Occipital lobe (tissue), 3 donors: ENCODE measurements at places on chromosomes 7 and 10. TPM values are rescaled to one million over a fixed set of nuclear protein-coding genes. Genes with fewer than 3 reads are reported as not detected.
A peak's percentile ranks its signal among the peaks of the same experiment; 100 is the strongest.

GRCh38 chr7:75984130-75985008 lies 10.0 kb downstream of the TMEM120A start:
- no peak for DNase-seq

DNA sequence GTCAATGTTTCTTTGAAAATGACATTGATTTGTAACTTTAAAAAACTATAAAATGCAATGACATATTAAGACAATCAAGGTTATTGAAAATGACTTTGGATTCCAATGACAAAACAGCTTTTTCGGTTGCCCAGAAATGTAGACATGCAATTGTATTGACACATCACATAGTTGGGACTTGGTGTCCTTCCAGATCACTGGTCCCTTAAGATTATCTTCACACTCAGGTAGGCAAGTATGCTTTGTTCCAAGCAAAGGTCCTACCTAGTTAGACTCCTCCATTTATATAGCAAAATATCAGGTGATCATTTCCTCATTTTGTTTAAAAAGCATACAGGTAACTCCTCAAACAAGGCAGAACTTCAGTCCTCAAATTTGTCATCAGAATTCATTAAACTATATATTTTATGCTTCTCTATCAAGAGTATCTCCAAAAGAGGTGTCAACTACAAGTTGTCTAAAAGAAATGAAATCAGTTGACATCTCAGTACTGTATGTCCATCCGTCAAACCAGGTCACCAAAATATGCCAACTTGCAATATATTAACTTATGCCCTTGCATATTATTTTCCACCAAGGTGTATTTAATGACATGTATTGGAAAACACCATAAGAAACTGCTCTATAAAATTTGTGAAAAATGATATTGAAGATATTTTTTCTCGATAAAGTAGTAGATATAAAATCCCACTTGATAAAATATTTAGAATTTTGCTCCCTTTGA lies 64.6 kb downstream of the TSPAN12 start:
- DNase-seq: no peak

- DNase-seq: no peak
Observed at GRCh38 chr7:27966219-27966780, 214.3 kb downstream of the JAZF1 start.

GRCh38 chr7:38889079-38889478 lies 19.9 kb downstream of the VPS41 start:
- no peak for DNase-seq

- DNase-seq: no peak
Observed at GRCh38 chr7:117405519-117405918, 21.8 kb downstream of the ASZ1 start.

DNA sequence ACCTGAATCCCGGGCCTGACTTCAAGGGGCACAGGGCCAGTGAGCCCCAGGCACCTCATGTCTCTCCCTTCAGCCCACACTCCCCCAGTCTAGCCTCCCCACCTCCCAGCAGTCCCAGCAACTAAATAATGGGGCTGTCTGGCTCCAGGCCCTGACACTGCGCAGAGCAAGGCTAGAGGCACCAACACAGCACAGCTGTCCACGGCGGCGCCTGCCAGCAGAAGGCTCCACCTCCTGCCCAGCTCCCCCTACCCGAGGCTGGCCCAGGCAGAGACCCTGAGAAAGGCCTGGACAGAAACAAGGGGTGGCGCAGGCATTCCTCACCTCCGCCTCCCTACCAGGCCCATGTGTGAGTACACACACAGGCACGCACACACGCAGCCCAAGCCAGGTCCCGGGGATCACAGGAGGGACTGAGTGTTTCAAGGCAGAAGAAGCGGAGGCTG lies 6.1 kb downstream of the KCNH2 start:
- DNase-seq: peak; percentile 58

DNA sequence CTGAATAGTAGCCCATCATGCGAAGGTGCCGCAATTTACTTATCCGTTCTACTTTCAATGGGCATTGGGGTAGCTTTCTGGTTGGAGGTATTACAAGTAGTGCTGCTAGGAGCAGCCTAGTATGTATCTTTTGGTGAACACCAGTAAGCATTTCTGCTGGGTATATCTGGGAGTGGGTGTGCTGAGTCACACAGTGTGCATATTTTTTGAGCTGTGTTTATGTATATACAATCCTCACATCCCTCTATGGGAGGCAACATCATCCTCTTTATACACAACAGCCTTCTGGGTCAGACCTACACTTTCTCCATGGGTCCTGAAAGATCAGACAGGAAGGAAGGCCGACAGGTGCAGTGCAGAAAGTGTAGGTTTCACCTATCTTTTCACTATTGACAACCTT lies 36.3 kb downstream of the PYROXD2 start:
- DNase-seq: no peak

- DNase-seq: no peak
Observed at GRCh38 chr10:5811387-5811821, 1.8 kb downstream of the GDI2 start.

- DNase-seq: no peak
Observed at GRCh38 chr7:91518058-91518457, 253.8 kb downstream of the FZD1 start.

DNA sequence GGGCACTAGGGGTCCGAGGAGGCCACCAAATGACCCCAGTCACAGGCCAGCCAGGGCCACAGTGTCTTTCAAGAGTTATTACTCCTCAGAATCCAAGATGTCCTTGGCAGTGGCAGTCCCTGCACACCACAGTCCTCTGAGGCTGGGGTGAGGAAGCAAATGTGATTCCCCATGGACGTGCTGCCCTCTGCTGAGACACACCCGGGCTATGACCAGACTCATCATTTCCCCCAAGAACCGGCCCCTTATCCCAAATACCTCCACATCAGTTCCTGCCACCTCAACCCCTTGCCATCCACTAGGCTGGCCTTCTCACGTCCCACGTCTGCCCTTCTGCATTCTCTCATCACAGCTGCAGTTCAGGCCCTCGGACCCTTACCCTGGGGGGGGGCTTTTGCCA lies 5.0 kb downstream of the PRKAG2 start:
- no peak for DNase-seq

CDNF gene
- total RNA-seq: 1.4 TPM

ALOX5 gene
- 0.62 TPM for total RNA-seq

SEMA4G gene
- total RNA-seq: 8.0 TPM

CNNM1 gene
- total RNA-seq: 3.1 TPM
